ENCODE measurements at places on chromosomes 3 and 15.

- no peak for ATAC-seq
Observed at GRCh38 chr3:71128961-71129360, 454.6 kb downstream of the FOXP1 start.

GRCh38 chr3:65018801-65019200 is 331.0 kb upstream of the ADAMTS9 start:
- ATAC-seq, result no peak

- ATAC-seq, result no peak
Observed at GRCh38 chr3:123169930-123170329, 31.8 kb upstream of the SEC22A start.

DNA sequence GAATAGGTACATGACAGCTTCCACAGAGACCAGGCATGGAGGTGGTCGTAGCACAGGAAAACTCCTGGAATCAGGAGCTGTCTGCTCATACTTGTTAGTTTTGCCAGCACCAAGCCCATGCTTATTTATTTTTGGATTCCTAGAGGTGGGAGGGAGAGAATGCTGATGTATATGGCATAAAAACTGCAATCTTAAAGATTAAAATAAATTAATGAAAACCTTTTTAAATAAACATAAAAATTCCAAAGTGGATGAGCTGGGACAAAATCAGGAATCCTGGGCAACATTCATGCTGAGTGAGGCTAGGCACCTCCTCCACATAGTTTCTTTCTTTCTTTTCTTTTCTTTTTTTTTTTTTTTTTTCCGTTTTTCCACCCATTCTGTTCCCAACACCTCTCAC is 14.3 kb upstream of the BCL6 start:
- no peak for ATAC-seq

DNA sequence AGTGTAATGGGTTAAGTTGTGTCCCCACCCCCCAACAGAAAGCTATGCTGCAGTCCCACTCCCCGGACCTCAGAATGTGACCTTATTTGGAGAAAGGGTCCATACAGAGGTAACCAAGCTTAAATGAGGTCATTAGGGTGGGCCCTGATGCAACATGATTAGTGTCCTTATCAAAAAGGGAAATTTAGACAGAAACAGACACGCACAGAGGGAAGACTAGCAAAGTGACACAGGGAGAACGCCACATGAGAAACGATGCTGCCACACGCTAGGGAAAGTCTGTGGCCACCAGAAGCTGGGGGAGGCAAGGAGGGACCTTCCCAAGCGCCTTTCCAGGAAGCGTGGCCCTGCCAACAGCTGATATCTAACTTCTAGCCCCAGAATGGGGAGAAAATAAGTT is 65.4 kb downstream of the RPN1 start:
- no peak for ATAC-seq

GRCh38 chr3:192710366-192710765 is 17.0 kb downstream of the FGF12 start:
- ATAC-seq, result no peak

DNA sequence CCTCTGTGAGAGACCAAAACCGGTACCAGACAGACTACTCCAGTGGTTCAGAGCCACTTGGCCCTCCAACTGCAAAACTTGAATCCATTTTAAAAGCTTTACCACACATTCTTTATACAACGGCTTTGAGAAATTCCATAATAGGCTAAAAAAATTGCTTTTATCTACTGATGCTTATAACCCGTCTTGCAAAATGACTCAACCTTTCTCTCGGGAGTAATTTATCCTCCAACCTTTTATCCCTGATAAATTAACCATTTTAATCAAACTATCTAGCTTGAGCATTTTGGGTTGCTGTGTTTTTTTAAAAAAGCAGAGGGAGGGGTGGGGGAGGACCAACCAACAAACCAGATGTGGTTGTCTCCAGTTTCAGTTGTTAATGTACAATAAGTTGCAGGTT is 275.7 kb upstream of the LRTM1 start:
- no peak for ATAC-seq

DNA sequence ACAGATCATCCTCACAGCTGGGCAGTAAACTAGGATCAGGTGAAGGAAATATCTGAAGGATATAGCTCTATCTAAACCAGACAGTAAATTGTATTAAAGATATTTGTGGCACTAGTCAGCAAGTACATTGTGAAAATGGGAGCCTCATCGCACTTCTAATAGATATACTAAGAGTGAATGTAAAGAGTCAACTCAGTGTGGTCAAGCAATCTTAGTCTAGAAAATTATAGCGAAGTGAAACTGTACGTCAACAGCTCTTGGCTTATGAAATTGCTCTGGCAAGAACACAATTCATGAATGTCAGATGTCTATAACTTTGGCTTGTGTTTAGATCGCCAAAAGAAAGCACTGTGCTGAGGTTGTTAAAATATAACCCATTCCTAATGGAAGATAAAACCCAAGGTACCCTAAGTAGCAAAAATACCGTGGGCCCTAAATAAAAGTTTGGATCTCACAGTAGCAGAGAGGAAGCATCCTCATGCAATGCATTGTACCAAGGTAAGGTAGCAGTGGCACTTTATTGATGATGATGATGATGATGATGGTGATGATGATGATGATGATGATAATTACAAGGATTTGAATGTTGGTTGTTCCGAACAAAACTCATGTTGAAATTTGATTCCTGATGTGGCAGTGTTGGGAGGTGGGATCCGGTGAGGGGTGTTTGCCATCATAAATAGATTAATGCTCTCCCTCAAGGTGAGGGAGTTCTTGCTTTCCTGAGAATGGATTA is 228.5 kb downstream of the UNC13C start:
- no peak for ATAC-seq

Data from activated CD4-positive, CD25-positive, alpha-beta regulatory T cell treated with anti-CD3 and anti-CD28 coated beads, Interleukin-2, amount 50 U/mL, for 24 hours (primary cell).